Activated CD4-positive, alpha-beta T cell treated with anti-CD3 and anti-CD28 coated beads for 36 hours (primary cell): ENCODE measurements at places on chromosomes 13 and 19. TPM values are rescaled to one million over a fixed set of nuclear protein-coding genes. Genes with fewer than 3 reads are reported as not detected.

The TEX30 gene
- 21.5 TPM for total RNA-seq

The GPR12 gene
- not detected for total RNA-seq

The ZNF383 gene
- 8.5 TPM for total RNA-seq

The LGALS14 gene
- total RNA-seq, result 1.4 TPM
